Uterus (tissue), 4 donors: ENCODE measurements at places on chromosomes 2 and 18.

DNA sequence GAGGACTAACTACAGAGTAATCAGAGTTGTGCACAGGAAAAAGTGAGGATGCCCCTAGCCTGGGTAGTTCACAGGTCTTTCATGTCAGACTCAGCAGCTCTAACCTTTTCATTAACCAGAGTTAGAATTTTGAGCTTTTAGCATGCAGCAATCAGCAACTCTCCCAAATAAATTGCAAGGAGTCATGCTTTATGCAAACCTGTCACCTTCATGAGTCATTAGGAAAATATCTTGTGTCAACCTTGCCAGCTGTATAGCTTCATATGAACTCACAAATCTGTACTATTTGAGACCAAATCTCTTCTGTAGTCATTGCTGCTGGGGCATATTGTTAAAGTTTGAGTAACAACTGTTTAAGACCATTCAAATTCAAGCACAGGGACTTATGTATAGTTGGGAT lies 382.3 kb upstream of the NT5C1B start:
- DNase-seq: no peak

- DNase-seq: no peak
Observed at GRCh38 chr2:26523750-26524149, 45.8 kb upstream of the OTOF start.

DNA sequence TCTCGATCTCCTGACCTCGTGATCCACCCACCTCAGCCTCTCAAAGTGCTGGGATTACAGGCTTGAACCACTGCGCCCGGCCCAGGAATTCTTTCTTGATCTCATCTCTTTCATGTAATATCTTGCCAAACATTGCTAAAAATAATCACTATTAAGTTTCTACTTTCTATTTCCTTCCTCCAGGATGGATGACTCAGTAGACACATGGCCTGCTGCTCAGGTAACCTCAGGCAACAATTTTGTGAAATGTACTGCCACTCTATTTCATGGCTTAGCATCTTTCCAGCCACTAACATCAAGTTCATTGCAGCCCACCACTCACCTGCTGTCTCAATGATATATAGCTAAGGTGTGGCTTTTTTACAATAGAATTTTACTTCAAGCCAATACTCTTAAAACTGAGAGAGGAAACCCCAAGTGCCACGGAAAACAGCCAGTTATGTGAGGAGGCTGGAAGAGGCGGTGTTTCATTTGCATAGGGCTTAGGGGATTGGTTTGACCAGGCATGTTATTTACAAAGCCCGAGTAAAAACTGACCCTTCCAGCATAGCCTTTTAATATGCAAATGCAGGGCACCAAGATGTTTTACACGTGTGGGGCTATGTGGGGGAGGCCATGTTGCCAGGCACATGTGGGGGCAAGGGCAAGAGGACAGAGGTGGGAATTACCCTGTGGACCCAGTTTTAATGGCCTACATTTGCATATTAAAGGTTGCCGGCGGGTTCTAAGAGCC lies 11.3 kb upstream of the SUMO1 start:
- DNase-seq: no peak

- DNase-seq: peak; percentile 17
Observed at GRCh38 chr2:68368654-68369336, 3.7 kb downstream of the PLEK start.

DNA sequence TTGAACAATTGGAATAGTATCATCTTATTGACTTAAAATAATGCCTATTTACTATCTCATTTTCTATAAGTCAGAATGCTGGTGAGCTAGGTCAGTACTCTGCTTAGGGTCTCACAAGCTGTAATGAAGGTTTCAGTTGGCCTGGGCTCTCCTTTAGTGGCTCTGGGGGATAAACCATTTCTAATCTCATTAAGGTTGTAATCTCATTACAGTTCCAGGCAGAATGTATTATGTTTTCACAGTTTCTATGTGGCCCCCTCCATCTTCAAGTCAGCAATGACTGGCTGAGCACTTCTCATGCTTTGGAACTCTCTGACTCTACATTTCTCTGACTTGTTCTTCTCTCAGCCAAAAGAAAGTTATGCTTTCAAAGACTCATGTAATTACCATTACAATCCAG lies 163.1 kb downstream of the CCDC178 start:
- DNase-seq: no peak

GRCh38 chr18:75131381-75132000 lies 77.4 kb downstream of the PTGR3 start:
- no peak for DNase-seq

DNA sequence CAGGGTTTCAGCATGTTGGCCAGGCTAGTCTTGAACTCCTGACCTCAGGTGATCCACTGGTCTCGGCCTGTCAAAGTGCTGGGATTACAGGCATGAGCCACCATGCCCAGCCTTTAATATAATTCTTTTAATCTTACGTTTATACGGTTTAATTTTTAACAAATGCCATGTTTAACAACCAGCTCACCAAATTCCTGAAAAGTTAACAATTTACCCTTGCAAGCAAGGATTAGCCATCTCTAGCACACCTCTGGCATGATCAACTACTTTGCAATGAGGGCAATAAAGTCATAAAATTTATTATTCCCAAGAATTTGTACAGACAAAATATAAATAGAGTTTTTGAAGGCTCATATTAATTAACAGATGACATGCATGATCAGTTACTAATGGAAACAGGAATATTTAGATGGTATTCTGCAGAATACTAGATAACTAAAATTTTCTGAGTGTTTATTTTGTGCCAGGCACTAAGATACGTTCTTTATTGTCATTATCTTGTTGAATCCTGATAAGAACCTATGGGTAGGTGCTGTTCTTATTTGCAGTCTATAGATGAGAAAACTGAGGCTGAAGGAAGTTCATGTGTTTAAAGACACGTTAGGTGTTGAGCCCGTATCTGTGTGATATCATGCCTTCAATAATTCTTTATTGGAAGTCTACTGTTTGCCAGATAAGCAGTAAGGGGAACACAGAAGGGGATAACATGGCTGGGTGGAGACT lies 190.1 kb downstream of the CDCA7 start:
- no peak for DNase-seq

DNA sequence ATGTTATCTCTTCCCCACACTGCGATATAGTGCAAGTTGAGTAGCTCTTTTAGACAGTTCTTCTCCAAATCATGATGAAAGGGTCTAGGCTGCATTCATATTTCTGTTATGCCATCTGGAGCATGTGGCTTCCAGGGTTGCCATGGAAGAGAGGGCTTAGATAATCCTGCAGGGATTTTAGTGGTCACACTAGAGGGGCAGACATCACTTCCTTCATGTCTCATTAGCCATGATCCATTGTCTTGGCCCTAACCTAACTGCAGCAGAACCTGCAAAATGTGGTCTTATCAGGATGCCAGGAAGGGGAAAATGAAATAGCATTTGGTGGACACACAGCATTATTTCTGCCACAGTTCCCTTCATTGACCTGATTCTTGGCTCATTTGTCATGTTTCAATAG lies 83.1 kb downstream of the ADAM23 start:
- DNase-seq: no peak

- no peak for DNase-seq
Observed at GRCh38 chr18:74526488-74526887, 7.8 kb upstream of the CNDP1 start.
